ENCODE measurements at places on chromosomes 7 and 10.
A peak's percentile ranks its signal among the peaks of the same experiment; 100 is the strongest.

DNA sequence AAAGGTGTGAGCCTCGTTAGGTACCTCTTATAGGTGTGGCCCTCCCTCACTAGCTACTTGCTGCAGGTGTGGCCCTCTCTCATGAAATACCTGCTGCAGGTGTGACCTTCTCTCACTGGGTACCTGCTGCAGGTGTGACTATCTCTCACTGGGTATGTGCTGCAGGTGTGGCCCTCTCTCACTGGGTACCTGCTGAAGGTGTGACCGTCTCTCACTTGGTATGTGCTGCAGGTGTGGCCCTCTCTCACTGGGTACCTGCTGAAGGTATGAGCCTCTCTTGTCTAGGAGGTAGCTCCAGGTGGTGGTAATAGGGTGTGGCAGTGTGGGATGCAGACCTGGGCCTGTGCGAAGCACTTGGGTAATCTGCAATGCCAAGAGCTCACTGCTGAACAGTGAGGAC is 170.7 kb upstream of the PLPP4 start:
- no peak for DNase-seq

DNA sequence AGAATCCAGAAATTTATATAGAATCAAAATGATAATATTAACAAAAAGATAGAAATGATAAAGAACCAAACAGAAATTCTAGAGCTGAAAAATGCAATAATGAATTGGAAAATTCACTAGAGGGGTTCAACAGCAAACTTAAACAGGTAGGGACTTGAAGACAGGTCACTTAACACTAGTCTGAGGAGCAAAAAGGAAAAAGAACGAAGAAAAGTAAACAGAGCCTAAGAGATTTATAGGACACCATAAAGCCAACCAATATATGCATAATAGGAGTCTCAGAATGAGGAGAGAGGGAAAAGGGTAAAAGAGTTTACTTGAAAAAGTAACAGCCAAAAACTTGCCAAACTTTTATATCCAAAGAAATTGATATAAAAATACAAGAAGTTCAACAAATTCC is 44.3 kb upstream of the RET start:
- DNase-seq, result no peak

GRCh38 chr10:42962902-42963231 is 114.0 kb upstream of the RET start:
- DNase-seq, result no peak

GRCh38 chr7:29639386-29639785 is 75.8 kb downstream of the PRR15 start:
- DNase-seq, result no peak

DNA sequence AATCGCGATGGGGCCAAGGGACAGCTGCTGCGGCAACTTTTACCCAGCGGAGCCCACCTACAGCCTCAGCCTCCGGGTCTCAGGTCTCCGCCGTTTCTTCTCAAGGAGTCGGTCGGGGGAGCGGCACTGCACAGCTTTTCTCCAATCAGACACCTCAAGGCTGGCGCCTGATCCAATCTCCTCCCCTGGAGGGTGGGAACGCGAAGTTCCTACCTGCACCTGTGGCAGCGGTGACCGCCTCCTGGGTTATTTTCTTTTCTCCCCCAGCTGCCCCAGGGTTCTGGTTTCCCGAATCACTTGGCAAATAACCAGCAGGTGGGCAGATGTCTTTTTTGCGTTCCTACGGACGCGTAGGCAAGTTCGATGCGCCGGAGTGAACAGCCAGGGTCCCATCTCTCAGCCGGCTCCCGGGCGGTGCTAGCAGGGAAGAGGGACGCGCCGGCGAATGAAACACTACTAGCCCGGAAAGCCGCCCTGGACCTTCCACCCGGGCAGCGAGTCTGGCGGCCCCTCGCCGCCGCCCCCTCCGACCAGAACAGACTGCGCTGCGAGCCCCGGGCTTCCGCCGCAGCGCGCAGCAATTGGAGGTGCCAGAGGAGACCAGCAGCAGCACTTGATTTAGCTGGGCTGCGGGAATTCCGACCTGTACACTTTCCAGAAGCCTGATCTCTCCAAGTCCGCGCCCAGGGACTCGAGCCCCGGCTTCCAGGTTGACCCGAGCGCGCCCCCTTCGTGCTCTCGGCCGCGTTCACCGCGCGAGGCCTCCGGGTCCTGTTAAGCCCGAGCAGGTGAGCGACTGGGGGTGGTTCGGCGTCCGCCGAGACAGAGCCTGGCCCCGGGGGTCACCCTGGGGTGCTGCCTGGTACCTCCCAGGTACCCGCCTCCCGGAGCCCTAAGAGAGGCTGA is at the start of gene PRR15:
TSS of gene PRR15 (plus strand) at position 246 of the 906 bp plus-strand sequence. CDS start 2,495 bp downstream, outside the sequence.
- DNase-seq, result peak; percentile 68

- no peak for DNase-seq
Observed at GRCh38 chr10:55287346-55287745, 486.3 kb upstream of the PCDH15 start.

Data from eye (tissue), 1 donor.